ENCODE measurements at places on chromosomes 4 and X. TPM values are rescaled to one million over a fixed set of nuclear protein-coding genes. Genes with fewer than 3 reads are reported as not detected.

GPRASP2 gene
- total RNA-seq: 23.5 TPM

FRMD7 gene
- 0.18 TPM for total RNA-seq

DNA sequence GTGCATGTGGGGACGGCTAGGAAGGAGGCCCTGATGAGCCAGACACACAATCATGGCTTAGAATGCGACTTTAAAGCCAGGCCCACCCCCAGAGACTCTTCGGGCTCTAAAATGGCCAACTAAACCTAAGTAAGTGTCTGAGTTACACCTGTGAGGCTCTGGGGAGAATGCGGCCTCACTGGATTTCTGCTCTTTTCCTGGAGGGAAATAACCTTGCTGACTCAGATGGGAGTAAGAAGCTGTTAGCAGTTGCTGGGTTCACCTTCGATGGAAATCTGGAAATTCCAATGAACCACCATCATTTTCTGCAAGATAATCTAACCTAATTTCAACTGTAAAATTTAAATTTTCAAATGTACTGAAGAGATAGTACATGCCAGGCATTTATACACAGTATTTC, 97.6 kb upstream of the MAML3 start:
- no peak for DNase-seq

SLC38A5 gene
- 10.1 TPM for total RNA-seq

GRCh38 chrX:120462370-120462769, 6.7 kb downstream of the LAMP2 start:
- no peak for DNase-seq

HCCS gene
- total RNA-seq: 19.3 TPM

DNA sequence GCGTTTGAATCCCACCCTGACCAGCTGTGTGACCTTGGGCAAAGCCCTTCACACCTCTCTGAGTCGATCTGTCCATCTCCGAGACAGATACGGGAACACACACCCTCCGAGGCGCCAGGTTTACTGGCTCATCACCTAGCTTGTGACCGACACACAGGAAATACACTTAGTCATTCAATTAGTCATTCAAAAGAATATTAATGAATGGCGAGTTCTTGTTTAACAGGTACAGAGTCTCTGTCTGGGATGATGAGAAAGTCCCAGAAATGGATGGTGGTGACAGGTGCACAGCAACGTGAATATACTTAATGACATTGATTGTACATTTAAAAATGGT, 80.6 kb downstream of the PPP2R2C start:
- no peak for DNase-seq

REELD1 gene
- total RNA-seq: 0.13 TPM

GRCh38 chr4:172412851-172413580, 599.8 kb downstream of the GALNTL6 start:
- DNase-seq: no peak

DNA sequence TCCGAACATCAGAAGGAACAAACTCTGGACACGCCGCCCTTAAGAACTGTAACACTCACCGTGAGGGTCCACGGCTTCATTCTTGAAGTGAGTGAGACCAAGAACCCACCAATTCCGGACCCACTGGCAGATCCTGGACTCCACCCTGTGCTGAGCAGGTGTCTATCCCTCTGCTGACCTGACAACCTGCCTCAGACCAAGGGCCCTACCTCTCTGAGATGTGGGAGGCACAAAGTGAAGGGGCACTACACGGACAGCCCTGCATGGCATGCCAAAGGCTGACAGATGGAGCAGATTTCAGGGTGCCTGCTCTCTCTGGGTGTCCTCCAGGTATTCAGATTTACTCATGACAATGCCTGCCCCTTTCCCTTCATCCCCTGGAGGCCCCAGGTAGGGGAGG, 14.0 kb upstream of the HSFX1 start:
- no peak for DNase-seq

DNA sequence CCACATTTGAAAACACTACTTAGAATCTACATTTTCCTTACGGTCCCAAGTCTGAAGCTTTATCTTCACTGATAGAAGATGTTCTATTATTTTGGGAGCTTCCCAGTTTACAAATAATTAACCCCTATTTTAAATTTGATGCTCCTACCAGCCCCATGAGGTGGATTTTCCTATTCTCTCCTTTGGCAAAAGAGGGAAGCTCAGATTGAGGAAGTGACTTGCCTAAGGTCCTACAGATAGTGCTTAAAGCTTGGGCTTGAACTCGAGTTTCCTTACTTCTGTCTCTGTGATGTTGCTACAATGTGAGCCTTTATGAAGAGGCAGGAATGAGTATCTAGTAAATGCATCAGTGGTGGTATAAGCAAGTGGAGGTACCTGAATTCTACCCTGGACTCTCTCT, 27.5 kb downstream of the HEPH start:
- DNase-seq: no peak

DNA sequence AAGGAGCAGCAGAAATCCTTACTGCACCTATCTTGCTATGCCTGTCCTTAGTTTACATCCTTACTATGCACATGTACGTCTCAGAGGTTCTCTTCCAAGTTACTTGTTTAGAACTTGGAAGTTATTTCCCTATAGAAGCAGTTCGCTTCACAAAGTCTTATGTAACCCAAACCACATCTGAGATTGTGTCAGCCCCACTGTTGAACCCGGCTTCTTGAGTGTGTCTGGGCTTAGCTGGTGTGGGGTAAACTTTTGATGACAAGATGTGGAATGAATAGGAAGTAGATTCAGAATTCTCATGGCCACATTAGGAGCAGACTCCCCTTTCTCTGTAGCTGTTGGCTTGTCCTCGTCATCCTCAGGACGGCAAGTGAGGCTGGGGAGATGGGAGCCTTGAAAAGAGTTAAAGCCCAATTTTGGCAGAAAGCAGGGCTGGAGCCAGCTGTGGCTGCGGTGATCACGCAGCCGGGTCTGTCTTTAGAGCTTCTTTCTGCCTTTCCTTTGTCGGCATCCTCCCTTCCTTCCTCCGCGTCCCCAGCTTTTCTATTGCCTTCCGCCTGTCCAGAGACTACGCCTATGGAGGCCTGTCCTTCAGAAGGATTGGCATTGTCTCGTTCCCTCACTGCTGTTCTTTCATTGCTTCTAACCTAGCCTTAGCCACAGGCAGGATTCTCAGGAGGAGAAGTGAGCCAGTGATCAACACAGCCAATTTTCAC, 23.0 kb upstream of the LIMCH1 start:
- DNase-seq: no peak

DNA sequence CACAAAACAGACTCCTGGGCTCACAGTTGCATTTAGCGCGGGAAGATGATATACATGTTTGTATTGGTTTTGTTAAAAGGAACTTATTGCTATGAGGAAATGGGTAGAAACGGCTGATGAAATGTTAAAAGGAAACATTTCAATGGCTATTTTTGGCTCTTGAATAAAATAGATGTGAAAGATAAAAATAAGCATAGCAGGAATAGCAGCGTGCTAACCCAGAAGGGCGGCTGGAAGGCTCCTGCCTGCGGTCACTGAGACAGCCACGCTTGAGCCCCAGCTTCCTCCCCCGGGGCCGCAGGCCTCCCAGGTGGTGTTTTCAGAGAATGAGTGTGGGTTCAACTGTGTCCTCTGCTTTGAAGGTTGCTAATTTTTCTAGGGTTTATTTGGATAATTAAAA, 35.0 kb upstream of the CLCN4 start:
- no peak for DNase-seq

- DNase-seq: no peak
These were observed 202.0 kb downstream of the RRAGB start for GRCh38 chrX:55919367-55920221.

GRCh38 chr4:7664106-7664505, 229.4 kb upstream of the PSAPL1 start:
- no peak for DNase-seq

GC gene
- not detected for total RNA-seq

DNA sequence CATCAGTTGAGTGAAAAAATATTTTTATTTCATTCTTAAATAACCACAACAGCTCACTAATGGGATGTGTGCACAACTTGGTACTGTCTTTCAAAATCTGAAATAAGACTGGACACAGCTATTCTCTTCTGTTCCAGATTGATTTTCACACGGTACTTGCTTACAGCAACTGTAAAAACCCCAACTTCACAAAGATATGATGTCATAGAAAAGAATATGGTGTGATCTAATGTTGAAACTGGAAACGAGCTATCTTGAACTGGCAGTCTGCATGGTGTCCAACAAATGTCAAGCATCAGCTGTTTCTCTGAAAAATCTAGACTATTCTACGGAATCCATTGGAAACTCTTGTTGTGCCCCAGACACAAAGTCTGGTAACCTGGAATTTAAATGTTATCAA, 14.7 kb downstream of the HELQ start:
- DNase-seq: no peak

DNA sequence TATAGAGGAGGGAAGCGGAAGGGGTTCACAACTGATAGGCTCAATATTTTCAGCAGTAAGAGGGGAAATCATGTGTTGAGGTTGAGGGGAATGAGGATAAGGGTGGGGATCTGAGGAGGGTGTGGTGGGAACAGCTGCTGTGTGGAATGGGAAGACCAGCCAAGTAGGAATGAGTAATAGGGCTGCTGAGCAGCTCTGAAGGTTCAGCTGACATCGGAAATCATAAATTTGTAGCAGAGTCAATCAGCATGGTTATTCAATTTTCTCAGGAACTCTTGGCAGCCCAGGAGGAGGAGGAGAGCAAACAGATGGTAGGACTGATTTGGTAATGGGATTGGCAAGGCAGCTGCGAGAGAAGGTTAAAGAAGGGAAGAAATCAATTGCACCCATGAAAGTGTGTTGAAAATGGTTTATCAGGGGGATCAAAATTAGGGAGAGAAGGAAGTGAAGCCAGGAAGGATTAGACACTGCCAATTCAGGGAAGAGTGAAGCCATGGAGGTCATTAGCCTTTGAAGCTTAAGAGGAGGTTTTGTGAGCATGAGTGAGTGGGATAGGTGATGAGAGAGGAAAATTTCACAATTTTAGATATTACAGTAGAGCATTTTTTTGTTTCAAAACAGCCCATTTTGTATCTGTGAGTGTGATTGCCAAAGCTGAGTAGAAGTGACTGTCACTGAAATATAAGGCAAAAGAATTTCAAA, 82.6 kb downstream of the PCDH7 start:
- no peak for DNase-seq

Data from mesothelial cell of epicardium (in vitro differentiated cells).